GM18507 (cell line): ENCODE measurements at places on chromosomes 5 and 9.

DNA sequence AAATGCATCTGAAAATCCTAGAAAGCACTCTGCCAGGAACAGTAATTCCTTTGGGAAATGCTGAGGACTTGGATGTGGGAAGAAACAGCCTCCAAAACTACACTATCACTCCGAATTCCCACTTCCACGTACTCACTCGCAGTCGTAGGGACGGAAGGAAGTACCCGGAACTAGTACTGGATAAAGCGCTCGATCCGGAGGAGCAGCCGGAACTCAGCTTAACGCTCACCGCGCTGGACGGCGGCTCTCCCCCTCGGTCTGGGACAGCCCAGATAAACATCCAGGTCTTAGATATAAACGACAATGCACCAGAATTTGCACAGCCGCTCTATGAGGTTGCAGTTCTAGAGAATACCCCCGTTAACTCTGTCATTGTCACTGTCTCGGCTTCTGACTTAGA lies 786 bp downstream of the PCDHB3 start:
- DNase-seq, result no peak

- DNase-seq, result no peak
Measured at GRCh38 chr9:34744295-34745221, 34.6 kb upstream of the CCL21 start.

GRCh38 chr5:62593331-62593730 lies 14.7 kb downstream of the LRRC70 start:
- no peak for DNase-seq

GRCh38 chr5:72515211-72515610 lies 8.0 kb upstream of the ZNF366 start:
- DNase-seq, result no peak

DNA sequence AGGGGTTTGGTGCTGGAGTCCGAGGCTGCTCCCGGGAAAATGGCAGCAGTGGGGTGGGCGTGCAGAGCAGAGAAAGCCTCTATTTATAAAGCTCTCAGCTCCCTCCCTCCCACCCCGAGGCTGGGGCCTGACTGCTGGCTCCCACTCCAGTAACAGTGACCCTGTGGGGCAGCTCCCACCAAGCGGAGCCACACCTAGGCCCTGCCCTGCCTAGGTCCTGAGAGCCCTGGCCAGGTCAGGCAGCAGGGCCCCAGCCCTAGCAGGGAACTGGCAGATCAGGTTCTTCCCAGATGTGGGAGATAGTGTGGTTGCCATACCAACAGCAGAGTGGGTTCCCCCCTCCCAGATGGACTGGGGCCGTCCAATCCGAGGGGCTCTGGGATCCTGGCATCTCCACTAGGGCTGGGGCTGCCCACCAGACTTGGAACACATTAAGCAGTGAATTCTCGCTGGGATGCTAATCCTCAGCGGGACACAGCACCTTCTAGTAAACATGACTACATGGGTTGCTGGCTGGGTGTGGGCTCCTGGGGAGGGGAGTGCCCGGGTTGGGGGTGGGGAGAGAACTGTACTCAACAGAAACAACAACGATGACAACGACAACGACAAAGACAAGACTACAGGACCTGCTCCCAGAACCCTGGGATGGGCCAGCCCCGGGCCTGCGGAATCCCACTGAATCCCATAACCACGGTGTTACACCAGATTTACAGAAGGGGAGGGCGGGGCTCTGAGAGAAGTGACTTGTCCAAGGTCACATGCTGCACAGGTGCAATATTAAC lies 1.5 kb downstream of the SH3GLB2 start:
- DNase-seq, result no peak

GRCh38 chr9:129583308-129584038 lies 37.4 kb downstream of the C9orf50 start:
- no peak for DNase-seq

DNA sequence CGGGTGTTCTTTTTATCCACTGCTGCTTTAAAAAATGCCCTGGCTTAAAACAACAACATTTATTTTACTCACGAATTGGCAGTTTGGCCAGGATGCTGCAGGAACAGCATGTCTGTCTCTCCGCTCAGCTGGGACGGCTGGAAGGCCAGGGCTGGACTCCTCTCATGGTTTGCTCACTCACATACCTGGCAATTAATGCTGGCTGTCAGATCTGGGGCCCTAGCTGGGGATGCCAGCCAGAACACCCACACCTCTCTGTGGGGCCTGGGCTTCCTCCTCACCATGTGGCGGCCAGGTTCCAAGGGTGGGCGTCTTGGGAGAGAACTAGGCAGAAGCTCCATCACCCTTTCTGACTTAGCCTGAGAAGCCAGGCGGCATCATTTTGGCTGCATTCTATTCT lies 189.1 kb upstream of the IL12B start:
- no peak for DNase-seq

GRCh38 chr9:86545090-86545489 lies 190.9 kb upstream of the TUT7 start:
- DNase-seq, result no peak

DNA sequence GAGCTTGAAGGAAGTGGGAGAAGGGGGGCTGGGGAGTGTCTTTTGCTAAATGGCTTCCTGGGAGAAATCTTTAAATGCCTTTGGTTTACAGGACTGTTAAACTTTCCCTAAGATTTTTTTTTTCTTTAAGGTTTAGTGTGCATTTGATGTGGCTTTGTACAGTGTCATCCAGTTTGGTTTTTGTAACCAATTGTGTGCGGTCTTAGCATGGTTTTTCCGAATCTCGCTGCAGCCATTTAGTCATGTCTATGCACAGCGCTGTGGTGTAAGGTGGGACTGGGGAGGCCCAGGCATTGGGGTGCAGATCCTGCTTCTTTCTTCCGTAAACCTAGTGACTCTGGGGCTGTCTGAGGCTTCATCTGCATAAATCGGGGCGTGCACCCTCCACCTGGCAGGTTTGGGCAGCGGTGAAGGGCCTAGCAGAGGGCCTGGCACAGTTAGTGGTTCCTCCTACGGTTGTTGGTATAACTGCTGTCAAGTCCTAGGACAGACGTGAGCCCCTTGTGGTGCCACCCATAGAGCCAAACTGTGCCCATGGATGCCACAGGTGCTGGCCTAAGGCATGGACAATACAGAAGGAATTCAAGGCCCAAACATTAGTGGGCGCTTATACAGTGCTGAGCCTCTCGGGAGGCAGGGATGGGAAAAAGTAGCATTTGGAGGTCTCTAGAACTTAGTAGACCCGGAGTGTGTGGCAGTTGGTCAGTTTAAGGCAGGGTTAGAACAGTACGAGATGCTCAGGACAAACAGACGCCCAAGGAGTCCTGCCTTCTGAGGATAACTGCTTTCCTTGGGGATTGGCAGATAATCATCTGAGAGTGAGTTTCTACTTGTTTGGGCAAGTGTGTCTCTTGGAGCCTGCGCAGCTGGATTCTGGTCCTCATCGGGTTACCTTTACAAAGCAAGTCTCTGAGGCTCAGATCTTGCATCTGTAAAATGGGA lies 1.5 kb downstream of the PRRC2B start:
- DNase-seq, result no peak
